ENCODE measurements at places on chromosomes 12 and 14.

- no peak for DNase-seq
Observed at GRCh38 chr14:93096691-93097322, 18.9 kb downstream of the ITPK1 start.

DNA sequence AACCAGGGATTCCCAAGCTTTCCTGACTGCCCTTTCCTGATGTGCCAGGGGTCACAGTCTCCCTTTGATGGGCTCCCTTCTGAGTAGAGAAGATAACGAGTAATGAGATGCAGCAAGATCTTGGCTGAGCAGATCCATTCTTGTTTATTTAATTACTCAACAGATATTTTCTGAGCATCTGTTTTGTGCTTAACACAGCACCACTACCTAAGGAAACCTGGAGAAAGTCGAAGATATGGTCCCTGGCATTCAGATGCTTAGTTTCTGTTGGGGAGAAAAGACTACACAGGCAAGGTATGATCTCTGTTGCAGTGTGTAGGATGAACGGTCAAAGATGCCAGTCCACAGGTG lies 3.9 kb downstream of the AJUBA start:
- no peak for DNase-seq

DNA sequence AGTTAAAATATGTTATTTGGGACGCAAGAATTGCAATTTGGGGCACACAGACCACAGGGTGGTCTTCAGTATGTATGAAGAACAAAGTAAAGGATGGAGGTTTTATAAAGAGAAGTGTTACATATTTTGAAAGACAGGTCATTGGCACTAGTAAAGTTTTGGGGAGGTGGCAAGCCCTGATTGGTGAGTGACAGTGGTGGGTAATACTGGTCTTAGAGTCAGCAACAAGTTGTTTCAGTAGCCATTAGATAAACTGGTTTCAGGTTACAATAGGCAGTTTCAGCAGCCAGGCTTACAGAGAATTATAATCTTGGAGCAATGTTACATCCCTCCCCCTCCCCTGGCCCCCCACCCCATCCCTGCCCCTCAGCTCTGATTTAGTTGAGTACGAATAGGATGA lies 17.5 kb downstream of the MARK3 start:
- no peak for DNase-seq

DNA sequence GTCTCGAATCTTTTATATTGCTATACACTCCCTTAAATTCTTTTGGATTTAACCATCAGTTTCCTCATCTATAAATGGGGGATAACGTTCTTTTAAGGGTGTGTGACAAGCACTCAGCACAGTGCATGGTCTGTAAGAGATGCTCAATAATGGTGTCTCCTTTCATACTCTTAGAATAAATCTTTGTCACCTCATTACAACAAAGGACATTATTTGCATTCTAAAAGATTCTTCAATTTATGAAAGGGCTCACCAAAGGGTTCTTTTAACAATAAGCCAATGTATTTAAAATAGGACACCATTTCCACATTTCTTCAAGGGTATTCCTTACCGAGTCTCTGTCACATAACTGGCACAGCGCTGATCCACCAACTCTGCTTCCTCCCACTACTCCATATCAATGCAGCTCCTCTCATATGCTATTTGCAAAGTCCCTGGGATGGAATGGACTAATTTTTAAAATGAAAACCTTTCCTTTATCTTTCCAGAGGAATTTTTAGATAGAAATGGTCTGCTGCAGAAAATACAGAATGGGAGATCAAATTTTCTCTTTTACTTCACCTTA lies 29.2 kb upstream of the RIC8B start:
- no peak for DNase-seq

- no peak for DNase-seq
Observed at GRCh38 chr12:103691063-103691462, 104.0 kb downstream of the STAB2 start.

DNA sequence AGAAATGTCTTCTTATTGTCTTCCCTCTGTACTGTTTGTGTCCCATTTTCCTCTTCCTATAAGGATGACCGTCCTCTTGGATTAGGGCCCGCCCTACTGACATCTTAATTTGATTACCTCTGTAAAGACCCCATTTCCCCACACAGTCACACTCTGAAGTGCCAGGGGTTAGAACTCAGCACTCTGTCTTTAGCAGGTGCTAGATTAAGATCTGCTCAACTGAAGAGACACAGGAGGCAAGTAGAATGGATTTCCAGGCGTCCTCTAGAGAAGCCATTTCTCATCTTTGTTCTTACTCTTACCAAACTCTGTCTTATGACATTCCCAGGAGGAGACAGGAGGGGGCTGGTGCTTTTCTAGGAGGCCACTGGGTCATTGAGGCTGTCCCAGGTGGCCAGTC lies 50.8 kb downstream of the VCPKMT start:
- DNase-seq: no peak

- no peak for DNase-seq
Observed at GRCh38 chr14:101945171-101945570, 19.2 kb upstream of the DYNC1H1 start.

- no peak for DNase-seq
Observed at GRCh38 chr12:39145175-39145999, 240.0 kb upstream of the CPNE8 start.

DNA sequence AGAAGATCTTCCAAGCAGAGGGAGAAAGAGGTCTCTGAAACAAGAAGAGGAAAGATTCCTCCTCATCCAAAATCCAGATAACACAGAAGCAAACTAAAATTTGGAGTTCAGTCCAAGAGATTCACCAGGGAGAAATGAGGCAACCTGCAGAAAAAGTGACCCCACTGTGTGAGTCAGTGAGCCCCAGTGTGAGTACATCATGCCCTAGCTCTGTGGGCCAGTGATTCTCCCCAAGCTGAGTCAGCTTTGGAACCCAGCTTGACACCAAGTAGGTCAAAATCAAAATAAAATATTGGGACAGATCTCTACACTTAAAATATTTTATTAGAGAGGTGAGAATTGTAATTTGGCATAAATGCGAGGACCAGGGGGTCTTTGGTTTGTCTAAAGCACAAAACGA lies 17.2 kb downstream of the CLEC2B start:
- no peak for DNase-seq
